NCI-H1092 (cell line): ENCODE measurements at places on chromosomes 3 and 15.

- no peak for DNase-seq
Measured at GRCh38 chr15:40871749-40872617, 2.1 kb downstream of the RHOV start.

DNA sequence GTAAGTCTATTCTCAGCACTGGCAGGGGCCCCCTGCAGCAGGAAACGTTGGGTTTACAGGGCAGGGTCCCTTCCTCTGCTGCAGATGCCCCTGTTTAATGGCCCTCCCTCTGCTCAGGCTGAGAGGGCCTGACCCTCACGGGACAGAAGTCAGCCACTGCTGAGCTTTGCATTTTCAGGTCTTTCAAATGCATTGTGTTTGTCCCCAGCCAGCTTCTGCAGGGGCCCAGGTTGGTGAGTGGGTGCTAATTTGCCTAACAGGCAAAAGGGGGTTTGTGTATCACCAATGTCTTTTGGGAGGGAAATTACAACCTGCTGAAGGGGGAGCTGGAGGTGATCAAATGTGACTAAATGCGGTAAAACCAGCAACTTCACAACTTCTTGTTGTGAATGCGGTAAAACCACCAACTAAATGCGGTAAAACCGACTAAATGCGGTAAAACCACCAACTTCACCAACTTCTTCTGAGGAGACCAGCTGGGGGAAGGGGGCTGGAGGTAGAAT, 44.8 kb upstream of the UBE2E1 start:
- no peak for DNase-seq

DNA sequence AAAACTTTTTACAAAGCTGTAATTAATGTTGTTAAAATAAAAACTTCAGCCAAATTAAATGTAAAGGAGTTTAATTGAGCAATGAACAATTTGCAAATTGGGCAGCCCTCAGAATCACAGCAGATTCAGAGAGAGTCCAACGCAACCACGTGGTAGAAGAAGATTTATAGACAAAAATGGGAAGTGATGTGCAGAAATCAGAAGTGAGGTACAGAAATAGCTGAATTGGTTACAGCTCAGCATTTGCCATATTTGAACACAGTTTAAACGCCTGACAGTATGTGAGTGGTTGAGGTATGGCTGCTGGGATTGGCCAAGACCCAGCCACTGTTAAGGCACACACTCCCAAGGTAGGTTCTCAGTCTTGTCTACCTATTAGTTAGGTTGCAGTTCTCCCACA, 14.4 kb upstream of the PLA2G4D start:
- no peak for DNase-seq

DNA sequence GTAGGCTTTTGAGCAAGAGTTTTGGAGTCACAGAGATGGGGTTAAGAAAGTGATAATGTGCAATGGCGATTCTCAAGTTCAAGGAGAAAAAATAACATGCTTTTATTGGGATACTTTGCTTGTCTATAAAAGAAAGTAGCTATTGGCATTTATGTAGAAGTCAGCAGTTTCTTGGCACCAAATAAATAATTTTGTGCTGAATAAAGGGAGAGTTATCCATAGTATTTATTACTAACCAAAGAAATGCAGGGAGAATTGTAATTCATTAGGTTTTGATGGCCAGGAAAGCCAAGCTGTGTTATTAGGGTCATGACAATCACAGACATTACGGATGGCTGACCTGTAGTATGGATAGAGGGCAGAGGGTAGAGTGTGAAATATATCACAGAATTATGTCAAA, 33.1 kb downstream of the BTD start:
- DNase-seq: no peak

DNA sequence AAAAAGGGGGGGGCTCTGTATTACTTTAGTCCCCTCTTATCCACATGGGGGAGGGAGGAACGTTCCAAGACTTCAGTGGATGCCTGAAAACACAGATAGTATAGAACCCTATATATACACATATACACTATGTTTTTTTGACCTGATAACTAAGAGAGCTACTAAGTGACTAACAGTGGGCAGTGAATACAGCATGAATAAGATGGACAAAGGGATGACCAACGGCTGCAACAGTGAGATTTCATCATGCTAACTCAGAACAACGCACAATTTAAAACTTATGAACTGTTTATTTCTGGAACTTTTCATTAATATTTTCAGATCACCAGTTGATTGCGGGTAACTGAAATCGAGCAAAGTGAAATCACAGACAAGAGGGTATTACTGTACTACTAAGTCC, 7.3 kb downstream of the DCUN1D1 start:
- no peak for DNase-seq

- no peak for DNase-seq
Measured at GRCh38 chr15:55707518-55707917, 35.4 kb downstream of the PRTG start.

DNA sequence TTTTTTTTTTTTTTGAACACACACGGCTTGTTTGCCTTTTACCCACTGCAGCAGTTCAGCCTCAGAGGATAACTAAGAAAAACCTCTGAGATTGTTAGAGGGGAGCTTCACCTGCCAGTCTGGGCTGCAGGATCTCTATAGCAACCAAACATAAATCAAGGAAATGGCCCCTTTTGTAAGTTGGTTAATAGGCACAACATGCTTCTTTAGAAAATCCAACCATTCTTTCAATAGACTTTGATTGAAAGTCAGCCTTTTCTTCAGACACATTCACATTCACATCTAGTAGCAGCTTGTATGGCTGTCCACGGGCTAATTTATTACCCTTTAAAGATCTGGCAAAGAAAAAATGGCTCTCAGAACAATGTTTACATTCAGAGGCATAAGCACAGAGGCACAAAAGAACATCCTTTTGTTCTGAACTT, 136.6 kb upstream of the RARB start:
- no peak for DNase-seq

DNA sequence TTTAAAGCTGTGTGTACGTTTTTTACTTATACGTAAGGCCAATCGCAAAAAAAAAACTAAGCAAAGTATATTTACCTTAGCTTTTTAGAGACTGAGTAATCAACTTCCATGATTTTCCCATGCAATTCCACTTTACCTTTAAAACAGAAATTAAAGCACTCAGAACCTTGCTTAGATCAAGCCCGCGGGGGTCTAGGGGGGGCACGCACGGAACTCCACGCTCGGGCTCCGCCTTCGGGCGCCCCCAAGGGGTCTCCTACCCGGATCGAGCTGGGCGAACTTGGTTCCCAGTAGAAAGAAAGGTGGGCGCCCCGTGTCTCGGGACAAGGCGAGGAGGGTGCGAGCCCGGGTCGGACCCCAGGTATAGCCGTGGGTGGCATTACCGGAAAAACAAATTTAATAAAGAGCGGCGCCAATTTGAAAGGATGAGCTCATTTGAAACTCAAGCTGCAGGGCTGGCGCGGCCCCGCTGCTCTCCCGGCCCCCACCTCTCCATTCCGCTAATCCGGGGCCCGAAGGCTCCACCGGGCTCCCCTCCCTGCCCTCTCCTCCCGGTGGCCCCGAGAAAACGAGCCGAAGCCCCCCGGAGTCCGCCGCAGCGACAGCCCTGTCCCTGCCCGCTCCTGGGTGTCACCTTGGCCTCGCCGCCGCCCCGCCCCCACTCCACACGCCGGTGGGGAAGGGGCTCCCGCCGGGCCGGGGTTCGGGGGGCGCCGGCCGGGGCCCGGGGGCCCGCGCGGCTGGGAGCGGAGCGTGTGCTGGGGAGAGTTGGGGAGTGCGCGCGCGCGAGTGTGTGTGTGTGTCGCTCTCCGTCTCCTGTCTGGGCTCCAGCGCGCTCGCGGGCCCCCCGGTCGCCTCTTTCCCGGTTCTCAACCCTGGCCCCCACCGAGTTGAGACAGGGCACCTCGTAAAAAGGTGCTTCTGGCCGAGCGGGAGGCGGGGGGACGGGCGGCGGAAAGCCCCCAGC, 1.5 kb downstream of the IGF2BP2 start:
- no peak for DNase-seq

DNA sequence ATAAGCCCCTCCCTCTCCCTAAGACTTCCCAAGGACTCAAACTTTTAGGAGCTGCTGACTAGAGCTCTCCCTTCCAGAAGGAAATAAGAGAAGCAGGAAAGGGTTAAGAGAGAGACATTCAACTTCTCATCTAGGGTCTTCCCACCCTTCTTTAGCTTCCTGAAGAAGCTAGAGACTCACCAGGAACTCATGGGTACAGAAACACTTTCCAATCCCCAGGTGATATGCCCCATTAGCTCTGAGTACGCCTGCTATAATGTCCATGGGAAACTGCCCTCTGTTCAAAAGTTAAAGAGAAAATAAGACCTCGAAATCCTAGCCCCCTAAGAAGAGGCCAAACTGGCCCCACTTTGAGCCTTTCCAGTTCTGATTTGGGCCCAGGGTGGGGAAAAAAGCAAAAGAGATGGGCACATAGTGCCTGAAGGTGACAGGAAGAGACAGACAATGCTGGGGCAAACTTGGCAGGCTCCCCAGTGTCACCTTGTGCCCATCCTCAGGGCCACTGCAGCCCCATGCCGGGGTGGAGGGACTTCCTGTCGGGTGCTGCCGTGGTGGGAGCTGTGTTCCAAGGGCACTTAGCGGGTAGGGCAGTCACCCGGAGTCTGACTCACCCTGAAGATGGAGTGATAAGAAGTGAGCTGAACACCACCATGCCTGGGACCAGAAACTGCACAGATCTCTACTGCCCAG, 29.5 kb downstream of the CCDC12 start:
- no peak for DNase-seq

DNA sequence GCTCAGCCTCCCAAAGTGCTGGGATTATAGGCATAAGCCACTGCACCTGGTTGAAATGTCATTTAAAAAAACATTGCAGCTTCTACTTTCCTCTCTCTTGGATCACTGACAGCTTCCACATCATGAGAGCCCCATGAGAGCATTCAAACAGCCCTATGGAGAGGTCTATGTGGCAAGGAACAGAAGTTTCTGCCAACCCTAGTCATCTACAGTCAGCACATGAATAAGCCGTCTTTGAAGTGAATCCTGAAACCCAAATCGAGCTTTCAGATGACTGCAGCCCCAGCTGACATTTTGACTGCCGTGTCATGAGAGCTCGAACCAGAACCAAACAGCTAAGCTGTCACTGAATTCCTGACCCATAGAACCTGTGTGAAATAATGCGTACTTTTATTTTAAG, 39.8 kb downstream of the CD200R1L start:
- no peak for DNase-seq

DNA sequence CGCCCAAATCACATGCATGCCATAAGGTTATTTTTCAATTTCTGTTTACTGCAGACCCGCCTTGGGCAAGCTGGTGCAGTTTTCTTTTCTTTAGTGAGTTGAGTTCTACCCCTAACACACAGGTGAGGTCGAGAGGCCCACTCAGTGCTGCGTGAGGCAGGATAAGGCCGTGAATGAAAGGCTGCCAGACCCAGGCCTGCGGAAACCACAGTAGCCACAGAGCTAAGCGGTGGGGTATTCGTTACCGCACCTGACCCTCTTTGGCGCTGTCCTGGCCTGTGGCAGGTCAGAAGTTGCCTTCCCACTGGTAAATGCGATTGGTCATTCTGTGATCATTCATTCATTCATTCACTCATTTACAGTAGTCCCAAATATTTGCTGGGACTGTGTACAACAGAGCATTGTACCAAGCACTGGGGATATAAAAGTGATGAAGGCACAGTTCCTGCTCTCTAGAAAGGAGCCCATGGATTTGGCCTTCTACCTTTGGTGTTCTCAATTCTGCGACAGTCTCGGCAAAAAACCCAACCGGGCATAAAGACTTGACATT, 144.8 kb downstream of the XXYLT1 start:
- DNase-seq: no peak

DNA sequence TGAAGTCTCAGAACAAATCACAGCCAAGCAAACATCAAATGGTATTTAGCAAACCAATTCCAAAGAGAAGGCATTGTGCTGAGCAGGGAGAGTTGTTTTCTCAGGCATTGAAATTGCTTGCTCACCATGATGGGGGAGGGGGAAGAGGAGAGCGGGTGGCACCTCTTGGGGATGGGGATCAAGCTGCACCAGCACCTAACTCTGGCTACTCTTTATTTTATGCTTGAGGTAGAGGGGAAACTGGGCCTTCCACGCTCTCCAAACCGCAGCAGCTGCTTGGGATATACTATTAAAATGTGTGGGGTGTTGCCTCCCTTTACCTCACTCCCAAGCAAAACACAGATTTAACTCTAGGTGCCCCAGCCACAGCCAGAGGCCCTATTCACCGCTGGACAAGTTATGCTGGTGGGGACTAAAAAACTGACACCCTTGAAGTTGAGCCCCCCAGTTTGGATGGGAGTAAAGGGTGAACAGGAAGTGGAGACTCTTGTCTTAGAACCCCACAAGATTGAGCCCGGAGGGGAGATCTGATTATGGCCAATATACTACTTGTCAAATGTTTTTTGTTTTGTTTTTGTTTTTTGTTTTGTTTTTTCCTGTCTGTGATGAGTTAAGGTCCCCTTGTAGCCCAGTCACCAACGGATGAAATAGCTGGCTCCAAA, 5.0 kb upstream of the FOXB1 start:
- DNase-seq: no peak

DNA sequence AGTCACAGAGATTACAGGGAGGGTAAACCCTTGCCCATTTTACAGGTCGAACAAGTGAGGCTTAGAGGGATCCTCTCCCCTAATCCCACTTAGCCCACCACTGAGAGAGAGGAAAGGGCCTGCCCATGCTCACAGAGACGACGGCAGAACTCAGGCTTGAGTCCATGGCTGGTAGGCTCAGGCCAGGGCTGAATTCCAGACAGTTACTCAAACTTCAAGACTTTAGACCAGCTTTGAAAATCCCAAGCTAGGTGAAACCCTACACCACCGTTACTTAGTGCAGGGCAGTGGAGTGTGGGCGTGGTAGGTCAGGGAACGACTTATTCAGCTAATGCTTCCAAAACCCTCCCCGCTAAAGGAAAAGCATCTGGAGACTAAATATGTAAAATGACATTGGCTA, 16.4 kb downstream of the GRIP2 start:
- DNase-seq: no peak

DNA sequence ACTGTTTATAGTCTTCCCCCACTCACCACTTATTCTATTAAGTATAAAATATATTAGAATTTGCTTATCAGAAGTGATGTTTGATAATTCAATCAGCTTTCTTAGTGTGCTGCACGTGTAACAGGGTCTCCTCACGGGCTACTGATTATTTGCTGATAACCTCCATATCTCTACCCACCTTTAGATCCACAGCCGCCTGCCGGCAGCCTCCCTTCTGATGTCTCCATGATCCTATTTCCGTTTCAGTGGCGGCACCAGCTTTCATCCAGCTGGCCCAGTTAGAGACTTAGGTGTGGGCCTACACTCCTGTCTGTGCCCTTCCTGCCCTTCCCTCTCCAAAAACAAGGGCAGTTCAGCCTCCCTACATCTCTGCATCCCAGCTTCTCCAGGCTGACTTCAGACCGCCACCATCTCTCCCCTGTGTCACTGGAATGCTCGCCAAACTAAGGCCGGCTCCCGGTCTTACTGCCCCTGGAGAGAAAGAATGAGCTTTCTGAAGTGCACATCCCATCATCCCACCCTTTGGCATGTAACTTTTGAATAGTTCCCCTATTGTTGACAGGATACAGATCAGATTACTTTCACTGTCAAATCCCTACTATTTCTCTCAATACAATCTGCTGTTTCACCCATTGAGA, 76.6 kb upstream of the PRTG start:
- no peak for DNase-seq

GRCh38 chr3:185205865-185206264, 48.0 kb downstream of the EHHADH start:
- no peak for DNase-seq
